ENCODE measurements at places on chromosomes 13 and 19.

DNA sequence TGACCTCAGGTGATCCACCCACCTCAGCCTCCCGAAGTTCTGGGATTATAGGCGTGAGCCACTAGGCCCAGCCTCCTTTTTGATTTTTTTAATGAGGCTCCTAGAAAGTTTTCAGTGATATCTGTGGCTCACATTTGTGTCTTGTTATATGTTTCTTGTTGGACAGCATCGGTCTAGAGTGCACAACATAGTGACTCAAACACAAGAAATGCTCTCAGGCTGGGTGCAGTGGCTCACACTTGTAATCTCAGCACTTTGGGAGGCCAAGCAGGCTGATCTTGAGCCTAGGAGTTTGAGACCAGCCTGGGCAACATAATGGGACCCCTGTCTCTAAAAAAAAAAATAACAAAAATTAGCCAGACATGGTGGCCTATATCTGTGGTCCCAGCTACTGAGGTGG lies 8.2 kb downstream of the PHF11 start:
- DNase-seq: no peak

DNA sequence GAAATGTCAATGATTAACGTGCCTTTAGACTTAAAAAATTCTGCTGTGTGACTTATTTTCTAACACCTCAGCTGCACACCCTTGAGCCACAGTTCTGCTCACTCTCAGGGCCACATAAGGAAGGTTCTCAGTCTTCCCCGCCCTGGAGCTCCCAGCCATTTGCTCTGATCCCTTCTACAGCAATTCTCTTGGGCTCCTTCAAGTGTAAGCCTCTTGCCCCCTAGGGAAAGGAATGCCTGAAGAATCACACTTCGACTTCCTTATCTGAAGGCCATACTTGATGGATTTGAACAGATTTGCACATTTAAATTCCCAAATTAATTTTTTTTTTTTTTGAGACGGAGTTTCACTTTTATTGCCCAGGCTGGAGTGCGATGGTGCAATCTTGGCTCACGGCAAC lies 44.2 kb downstream of the RASA3 start:
- no peak for DNase-seq

GRCh38 chr13:74246487-74246886 lies 112.3 kb upstream of the KLF12 start:
- DNase-seq: no peak

GRCh38 chr13:35909091-35909490 lies 222.1 kb downstream of the DCLK1 start:
- DNase-seq: no peak

GRCh38 chr13:64688893-64689677 lies 2541.1 kb downstream of the PCDH9 start:
- no peak for DNase-seq

GRCh38 chr13:80860845-80861244 lies 519.9 kb upstream of the SPRY2 start:
- DNase-seq: no peak

GRCh38 chr19:40510526-40511115 lies 43.8 kb downstream of the SPTBN4 start:
- no peak for DNase-seq

DNA sequence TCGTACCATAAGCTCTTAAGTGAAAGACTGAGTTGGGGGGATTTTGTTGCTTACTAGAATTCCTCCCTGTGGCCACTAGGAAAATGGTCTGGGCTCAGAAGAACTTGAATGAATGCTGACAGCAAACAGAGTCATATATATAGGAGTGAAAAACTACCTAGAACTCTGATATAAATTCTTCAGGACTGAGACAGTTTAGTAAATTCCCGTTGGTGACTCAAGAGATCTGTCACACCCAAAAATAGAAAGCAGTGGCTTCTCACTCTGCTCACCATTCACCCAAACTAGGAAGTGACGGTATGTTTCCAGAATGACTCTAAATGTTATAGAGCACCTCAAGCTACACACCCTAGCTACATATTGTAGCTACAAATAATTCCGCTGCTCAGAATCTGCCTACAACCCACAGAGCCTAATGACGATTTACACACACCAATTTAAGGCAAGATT lies 116.2 kb downstream of the TBC1D4 start:
- DNase-seq: peak; percentile 22
